H1 (cell line): ENCODE measurements at places on chromosomes 2 and 18. TPM values are rescaled to one million over a fixed set of nuclear protein-coding genes. Genes with fewer than 3 reads are reported as not detected.

Gene MRPL53
- total RNA-seq, result 46.3 and 50.2 TPM in 2 replicates

Gene YWHAQ
- 468 and 480 TPM in 2 replicates for total RNA-seq

Gene ANKRD29
- total RNA-seq, result 6.3 and 7.3 TPM in 2 replicates

Gene RSAD2
- total RNA-seq, result not detected in 2 replicates

Gene TMEM185B
- 12.5 and 13.5 TPM in 2 replicates for total RNA-seq

Gene PRSS56
- not detected in 2 replicates for total RNA-seq

Gene MALL
- 3.6 and 3.9 TPM in 2 replicates for total RNA-seq

DNA sequence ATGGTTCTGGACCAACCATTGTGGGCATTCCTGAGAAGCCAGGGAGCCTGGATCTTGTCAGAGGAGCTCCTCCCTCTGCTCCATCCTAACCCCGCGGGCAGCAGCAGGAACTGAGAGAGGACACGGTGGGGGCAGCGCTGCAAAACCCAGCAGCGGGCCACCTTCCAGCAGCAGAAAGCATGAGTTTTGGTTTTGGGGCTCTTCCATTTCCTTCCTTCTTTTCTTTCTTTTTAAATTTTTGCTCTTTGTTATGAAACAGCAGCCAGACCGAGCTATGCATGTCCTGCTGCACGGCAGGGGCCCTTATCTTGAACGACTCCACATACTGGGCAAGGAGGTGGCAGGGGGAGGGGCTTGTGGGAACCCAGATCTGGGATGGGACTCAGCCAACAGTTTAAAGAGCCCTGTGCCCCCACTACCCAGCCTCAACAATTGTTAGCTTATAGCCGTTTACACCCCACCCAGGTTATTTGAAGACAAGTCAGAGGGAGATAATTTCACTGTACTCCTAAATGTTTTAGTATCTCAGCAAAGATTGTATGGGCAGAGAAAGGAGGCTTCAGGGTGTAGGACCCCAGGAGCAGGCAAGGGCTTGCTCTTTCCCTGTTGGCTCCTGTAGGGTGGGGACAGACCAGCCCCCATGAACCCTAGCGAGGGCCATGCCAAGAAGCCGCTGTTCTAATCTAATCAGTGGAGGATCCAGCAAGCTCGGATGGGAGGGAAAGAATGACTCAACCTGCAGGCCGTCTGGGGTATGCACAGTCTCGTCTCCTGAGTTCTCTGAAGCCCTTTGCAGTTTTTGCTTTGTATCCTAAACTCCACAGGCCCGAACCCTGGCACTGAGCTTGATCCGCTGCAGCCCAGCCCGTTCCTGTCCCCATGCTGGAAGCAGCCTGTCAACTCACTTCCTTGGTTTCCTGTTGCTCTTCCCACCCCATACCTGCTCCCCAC lies 75.3 kb downstream of the LRRFIP1 start:
- no peak for DNase-seq

GRCh38 chr18:9417073-9417851 lies 58.1 kb upstream of the RALBP1 start:
- DNase-seq, result peak; percentile 40

- DNase-seq, result no peak
Measured at GRCh38 chr2:71567625-71568024, 114.3 kb downstream of the DYSF start.

- DNase-seq, result no peak
Measured at GRCh38 chr2:155203178-155203577, 504.7 kb downstream of the KCNJ3 start.

DNA sequence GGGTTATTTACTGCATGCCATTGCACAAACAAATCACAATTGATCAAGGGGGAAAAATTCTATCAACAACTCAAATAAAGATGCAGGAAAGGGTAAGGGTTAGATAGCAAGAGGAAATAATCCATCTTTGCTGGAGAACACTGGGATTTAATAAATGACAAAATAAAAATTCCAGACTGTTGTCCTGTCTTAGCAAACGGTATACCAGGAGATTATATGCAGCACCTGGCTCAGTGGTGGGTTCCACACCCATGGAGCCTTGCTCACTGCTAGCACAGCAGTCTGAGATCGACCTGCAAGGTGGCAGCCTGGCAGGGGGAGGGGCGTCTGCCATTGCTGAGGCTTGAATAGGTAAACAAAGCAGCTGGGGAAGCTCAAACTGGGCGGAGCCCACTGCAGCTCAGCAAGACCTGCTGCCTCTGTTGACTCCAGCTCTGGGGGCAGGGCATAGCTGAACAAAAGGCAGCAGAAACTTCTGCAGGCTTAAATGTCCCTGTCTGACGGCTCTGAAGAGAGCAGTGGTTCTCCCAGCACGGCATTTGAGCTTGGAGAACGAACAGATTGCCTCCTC lies 296.5 kb upstream of the THSD7B start:
- peak; percentile 57 for DNase-seq

GRCh38 chr18:2368102-2368501 lies 203.2 kb downstream of the METTL4 start:
- DNase-seq, result no peak

DNA sequence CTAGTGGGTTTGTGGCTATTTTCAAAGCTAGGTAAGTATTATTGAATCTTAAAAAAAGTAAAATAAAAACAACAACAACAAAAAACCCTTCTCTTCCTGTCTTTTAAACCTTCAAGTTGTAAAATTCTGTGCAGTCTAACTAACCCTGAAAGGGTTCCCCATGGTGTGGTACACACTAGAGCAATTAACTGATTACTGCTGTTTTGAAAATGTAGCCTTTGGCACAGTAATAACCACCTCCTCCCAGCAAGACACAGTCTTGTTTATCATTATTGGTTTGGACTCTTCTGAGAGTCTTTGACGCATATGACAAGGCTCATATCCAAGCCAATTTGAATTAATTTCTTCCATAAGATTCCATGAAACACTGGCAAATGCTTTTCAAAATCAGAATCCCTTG lies 2184.6 kb upstream of the PIK3C3 start:
- DNase-seq, result no peak

DNA sequence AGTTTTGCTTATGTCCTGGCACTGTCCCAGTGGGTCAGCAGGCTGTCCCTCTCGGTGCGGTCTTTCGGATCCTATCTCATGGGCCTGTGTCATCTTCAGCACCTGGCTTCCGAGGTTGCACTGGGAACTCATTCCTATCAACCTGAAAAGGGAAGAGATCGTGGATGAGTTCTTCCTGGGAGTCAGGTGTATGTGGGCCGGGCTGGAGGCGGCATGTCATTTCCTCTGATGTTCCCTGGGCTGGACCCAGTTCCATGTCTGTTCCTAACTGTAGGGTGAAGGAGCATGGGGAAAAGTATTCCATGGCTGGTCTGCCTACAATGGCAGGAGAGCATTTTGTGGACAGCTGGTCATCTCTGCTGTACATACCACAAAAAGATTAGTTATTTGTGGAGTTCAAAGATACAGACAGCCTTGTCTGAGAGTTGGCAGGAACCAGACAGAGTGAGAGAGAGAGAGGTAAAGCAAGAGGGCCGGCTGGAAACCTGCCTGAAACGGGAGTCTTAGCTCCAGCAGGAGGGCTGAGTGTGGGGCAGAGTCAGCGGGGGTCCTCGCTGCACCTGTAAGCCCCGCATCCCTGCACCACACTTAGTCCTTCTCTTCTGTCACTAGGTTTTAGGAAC lies 25.2 kb downstream of the FAM228A start:
- no peak for DNase-seq

GRCh38 chr18:77054288-77054605 lies 78.3 kb downstream of the MBP start:
- DNase-seq, result no peak

- no peak for DNase-seq
Measured at GRCh38 chr2:191612496-191612895, 65.4 kb upstream of the NABP1 start.

DNA sequence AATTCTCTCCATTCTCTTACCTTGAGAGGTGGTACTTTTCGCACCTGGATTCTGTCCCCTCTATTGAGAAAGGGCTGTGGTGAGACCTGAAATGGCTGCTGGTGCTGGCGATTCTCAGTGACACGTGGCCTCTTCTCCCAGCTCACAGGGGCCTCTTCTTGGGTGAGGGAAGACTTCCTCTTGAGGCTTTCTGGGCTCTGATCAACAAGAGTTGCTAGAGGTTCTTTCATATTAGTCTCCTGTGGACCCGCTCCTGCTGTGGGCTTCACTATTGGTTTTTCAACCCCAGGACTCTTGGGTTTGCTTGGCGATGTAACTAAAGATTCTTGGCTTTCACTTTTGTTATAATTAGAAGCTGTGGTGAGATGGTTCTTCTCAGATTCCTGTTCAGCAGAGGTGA lies 76.3 kb upstream of the DTNB start:
- DNase-seq, result no peak
